SK-N-SH (cell line): ENCODE measurements at places on chromosomes 2 and 18. TPM values are rescaled to one million over a fixed set of nuclear protein-coding genes. Genes with fewer than 3 reads are reported as not detected.

ZRANB3 gene
- 4.1 and 5.6 TPM in 2 replicates for polyA plus RNA-seq

TRPM8 gene
- polyA plus RNA-seq, result 0.85 and 1.6 TPM in 2 replicates

LPIN1 gene
- polyA plus RNA-seq, result 22.1 and 28.2 TPM in 2 replicates

PTMA gene
- 517 and 767 TPM in 2 replicates for polyA plus RNA-seq

DNA sequence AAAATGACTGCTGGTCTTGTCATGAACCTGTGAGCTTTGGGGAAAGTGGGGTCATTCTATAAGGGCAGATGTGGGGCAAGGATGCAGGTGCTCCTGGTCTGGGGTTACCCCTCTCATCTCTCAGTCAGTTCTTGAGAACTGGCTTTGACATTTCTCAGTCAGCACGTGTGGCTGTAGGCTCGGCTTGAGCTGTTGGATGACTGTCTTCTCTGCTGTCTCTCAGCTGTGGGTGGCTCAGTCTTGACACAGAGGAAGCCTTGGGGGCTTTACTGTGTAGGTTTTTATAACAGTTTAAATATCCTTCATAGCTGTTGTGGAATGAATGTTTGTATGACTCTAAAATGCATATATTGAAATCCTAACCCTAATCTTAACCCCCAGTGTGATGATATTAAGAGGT, 296.4 kb upstream of the CELF4 start:
- H3K4me1 ChIP-seq, result no peaks in the 10 kb centered on the region
- H3K4me3 ChIP-seq, result no peak overlapping the region
- no peaks in the 10 kb centered on the region for H3K36me3 ChIP-seq
- H3K27ac ChIP-seq, result no peak overlapping the region
- H3K27me3 ChIP-seq, result no peaks in the 10 kb centered on the region

DNA sequence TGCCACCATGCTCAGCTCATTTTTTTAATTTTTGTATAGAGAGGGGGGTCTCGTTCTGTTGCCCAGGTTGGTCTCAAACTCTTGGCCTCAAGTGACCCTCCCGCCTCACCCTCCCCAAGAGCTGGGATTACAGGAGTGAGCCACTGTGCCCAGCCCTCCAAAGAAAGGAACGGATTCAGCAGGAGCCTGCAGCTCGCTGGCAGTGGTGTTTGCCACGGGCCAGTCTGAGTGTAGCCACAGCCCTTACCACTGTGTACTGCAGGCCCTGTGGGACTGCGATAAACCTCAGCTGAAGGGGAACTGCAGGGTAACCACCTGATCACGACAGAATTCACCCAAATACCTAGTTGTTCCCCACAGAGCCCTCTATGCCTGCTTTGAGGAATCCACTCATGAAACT, 6.8 kb downstream of the COPS9 start:
- H3K4me1 ChIP-seq, result peaks cover 2% of the 10 kb centered on the region; the same call in 1 of the 2 replicates
- H3K4me3 ChIP-seq, result no peak overlapping the region
- H3K27ac ChIP-seq, result no peak overlapping the region
- DNase-seq, result no peak
- H3K27me3 ChIP-seq, result no peaks in the 10 kb centered on the region

- H3K27me3 ChIP-seq, result peaks cover 24% of the 10 kb centered on the region; the same call in 1 of the 2 replicates
- H3K27ac ChIP-seq, result no peak overlapping the region
- H3K4me1 ChIP-seq, result no peaks in the 10 kb centered on the region
- H3K4me3 ChIP-seq, result no peak overlapping the region
Observed at GRCh38 chr2:157321466-157321865, 4.2 kb downstream of the ERMN start.

GRCh38 chr18:2987876-2988790, 24.8 kb downstream of the LPIN2 start:
- DNase-seq, result no peak
- H3K4me1 ChIP-seq, result peaks cover under 1% of the 10 kb centered on the region; the same call in 1 of the 2 replicates
- no peak overlapping the region; the same call in 1 of the 2 replicates for H3K27ac ChIP-seq
- no peak overlapping the region for H3K4me3 ChIP-seq
- H3K36me3 ChIP-seq, result peaks cover 18% of the 10 kb centered on the region
- H3K27me3 ChIP-seq, result no peaks in the 10 kb centered on the region

DNA sequence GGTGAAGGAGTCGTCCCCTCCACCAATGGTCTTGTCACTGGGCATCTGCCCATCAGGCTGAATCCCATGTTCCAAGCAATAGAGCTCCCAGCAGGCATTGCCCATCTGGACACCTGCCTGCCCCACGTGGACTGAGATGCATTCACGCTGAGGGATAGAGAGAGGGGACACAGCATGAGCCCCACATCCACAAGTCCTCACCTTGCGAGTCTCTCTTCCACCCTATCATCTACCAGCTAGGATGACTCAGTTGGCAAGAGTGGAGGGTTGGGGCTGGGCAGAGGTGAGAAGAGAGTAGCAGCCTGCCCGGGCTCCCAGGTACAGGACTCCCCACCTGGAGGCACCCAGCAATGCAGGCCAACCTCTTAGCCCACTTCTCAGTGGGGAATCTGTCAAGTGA, 959 bp upstream of the TUBA4B start:
- H3K27ac ChIP-seq, result no peak overlapping the region
- H3K4me1 ChIP-seq, result peaks cover 19% of the 10 kb centered on the region
- H3K4me3 ChIP-seq, result no peak overlapping the region
- H3K27me3 ChIP-seq, result peaks cover 31% of the 10 kb centered on the region
- H3K36me3 ChIP-seq, result peaks cover 1% of the 10 kb centered on the region
- no peak for DNase-seq
